ENCODE measurements at places on chromosomes 3 and 15.

GRCh38 chr3:37941608-37942508, 48.7 kb upstream of the VILL start:
- no peak for DNase-seq

DNA sequence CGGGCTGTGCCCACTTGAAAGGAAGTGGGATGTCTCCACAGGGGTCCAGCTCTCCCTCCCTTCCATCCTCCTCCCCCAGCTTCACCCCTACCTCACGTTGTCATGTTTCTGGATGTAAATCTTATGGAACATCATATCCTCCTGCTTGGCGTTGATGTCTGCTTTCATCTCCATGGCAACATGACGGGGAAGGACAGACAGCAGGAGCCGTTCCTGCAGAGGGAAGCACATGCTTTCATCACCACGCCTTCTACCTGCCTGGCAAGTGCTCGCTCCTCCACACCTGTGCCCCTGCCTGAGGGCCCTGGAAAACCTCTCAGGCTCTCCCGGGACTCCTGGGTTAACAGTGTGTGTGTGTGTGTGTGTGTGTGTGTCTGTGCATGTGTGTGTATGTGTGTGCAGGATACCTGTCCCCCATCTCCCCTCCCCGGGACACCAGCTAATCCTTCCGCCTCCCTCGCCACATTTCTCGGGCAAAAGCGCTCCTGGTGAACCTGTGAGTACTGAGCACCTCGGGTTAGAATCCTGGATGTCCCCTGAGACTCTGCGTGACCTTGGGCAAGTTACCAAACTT, 101.1 kb downstream of the ADCY5 start:
- no peak for DNase-seq

DNA sequence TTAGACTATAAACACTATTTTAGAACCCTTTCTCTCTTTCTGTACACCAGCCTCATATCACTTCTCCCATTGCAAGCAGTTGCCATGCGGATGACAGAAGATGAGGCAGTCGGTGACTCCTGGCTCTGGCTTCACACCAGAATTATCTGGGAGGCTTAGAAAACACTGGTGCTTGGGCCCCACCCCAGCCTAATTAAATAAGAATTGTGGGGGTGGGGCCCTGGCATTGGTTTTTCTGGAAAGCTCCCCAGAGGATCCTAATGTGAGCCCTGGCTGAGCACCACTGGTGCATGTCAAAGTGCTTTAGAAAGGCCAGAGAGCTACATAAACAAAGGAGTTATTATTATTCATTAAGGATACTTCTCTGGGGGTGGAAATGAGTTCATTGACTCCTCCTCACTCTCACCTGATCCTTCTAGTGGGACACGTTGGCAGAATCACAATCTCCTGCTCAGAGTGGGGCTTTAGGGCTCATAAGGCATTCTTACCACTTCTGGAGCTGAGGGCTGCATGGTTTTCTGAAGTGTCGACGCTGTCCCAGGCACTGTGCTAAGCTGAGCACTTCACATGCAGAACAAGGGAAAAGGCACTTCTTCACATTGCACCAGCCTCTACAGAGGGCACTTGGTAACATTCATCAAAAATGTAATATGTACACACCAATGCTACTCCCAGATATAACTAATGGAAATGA, 188.5 kb upstream of the TLE3 start:
- DNase-seq: no peak

DNA sequence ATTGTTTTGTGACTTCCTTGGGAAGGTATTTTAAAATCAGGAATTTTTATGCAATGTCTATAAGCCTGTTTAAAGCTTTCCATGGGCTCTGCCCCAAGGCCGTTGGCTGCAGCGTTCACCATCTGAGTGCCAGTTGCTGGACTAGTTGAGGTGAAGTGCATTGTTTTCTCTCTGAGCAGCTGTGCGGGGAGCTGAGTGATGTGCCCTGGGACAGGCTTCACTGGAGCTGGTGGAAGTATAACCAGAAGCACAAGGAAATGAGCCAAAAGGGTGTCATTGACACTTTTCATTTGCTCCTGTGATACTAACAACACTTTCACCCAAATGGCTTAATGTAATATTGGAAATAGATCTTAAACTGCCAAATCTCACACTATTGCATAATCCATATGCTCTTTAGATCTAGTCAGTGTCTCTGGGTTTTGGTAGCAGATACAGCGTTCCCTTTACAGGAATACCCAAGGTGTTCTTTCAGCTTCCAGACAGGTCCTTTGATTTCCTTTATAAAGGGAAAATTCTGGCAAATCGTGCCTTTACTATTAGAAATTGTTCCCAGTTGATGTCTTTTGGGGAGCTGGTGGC, 29.2 kb downstream of the APH1B start:
- DNase-seq: no peak

GRCh38 chr3:15443826-15444524, 16.6 kb downstream of the EAF1 start:
- DNase-seq: no peak

DNA sequence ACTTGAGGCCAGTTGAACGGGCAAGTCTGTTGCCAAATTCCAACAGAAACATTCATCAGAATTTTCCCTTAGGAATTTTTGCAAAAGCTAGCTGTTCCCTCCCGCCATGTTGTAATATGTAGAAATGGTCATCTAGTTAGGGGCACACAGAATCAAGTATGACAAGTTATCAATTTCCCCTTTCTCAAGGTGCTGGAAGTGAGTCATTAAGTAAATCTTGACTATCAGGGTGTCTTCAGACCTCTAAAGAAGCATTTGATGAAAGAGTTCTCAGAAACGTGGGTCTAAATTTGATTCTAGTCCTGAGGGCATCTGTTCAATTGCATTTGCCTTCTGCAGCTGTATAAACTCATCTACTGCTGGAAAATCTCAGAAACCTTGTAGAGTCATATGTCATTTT, 123.4 kb upstream of the FRMD4B start:
- DNase-seq: no peak

GRCh38 chr3:128787256-128788253, 61.6 kb downstream of the RAB7A start:
- DNase-seq: no peak

DNA sequence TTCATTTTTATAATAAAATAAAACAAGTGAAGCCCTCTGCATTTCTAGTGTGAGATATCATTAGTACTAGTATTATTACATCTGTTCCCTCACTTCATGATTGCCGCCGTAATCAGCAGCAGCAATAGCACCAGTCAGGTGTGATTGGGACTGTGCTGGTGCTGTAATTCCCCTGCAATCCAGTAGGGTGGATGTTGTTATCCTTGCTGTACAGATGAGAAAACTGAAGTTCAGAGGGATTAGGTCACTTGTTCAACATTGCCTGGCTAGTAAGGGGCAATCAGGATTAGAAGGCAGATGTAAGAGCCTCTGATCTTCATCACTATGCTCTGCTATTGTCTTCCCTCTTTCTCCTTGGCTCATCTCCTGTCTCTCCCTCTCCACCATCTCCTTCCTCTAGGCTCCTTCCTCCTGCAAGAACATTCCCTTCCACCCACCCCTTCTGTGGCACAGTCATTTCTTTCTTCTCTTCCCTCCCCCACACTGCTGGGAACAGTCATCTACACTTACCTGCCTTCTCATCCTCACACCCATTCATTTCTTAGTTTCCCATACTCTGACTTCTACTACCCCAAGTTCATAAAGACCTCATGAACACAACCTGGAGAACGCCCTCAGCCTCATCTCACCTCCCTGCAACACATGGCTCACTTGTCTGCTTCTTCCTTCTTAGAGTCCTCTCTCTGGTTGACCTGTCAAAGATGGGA, 29.7 kb downstream of the CRYGS start:
- DNase-seq: no peak

DNA sequence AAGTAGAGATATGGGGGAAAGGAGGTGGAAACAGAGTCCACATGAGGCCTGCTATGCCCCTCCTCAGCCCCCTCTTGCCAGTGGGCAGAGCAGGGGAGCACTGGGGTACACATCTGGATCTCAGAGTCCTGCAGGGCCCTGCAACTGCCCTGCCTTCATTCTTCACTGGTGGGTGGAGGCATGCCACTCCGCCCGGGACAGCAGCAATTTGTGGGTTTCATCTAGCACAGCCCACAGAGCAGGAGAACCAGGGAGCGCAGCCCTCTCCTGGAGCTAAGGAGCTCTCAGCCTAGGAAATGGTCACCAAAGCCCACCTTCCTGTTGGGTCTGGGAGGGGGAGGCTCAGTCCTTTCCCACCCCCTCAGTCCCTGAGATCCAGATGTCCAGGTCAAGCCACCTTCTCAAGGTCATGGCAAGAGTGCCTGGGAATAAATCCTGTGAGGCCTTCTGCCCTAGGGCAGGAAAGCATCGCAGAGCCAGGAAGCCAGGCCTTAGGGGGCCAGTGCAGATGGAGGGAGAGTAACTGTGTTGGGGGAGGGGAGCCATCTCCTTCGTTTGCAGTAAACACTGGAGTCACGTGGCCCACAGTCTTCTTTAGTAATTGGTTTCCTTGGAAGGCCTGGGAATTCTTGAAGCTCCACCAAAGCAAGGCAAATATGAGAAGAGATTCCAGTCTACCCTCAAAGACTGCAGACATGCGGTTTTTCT, 31.0 kb downstream of the ANP32A start:
- DNase-seq: no peak

DNA sequence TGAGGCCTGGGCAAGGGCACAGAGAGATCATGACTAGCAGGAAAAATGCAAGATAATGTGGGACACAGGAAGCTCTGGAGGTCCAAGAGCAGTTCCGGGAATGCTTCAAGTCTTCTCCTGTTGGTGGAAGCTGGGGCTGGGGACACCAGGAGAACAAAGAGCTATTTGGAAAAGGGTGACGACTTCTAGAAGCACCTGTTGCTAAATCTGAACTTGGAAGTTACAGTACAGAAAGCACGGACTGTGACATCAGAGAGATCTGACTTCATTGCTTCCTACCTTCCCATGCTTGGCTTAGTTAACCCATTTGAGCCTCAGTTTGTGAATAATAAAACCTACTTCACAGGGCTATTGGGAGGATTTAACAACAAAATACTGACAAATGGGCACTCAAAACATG, 52.7 kb upstream of the NEO1 start:
- no peak for DNase-seq

DNA sequence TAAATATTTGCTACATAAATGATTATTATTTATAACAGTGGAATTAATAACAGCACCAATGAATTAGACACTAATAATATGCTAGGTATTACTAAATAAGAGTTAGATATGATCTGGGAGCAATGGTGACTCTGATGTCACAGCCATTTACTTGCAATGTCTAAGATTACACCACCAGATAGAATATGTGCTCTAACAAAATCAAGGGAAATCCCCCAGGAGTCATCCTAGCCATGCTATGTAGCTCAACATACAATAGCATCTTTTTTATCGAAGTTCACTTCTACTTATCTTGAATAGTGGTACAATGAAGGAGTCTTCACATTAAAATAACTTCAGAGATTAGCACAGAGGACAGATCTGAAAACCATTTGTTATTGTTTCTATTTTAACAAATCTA, 154.0 kb downstream of the FMN1 start:
- no peak for DNase-seq

DNA sequence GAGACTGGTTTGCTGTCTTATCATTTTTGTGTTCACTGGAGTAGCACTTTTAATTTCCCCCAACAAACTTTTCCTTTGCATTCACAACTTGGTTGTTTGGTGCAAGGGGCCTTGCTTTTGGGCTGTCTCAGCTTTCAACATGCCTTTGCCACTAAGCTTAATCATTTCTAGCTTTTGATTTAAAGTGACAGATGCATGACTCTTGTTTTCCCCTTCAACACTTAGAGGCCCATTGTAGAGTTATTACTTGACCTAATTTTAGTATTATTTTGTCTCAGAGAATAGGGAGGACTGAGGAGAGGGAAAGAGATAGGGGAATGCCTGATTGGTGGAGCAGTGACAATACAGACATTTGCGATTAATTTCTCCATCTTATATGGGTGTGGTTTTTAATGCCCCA, 340.1 kb upstream of the MANF start:
- no peak for DNase-seq

GRCh38 chr3:52857133-52857532, 22.3 kb upstream of the MUSTN1 start:
- no peak for DNase-seq

- DNase-seq: no peak
These were observed 901.6 kb downstream of the TUSC7 start for GRCh38 chr3:117611211-117611610.

- no peak for DNase-seq
These were observed 234.2 kb downstream of the GRM7 start for GRCh38 chr3:7095116-7095515.

- DNase-seq: no peak
These were observed 120.9 kb downstream of the NFKBIZ start for GRCh38 chr3:101970212-101970611.

- peak; percentile 51 for DNase-seq
These were observed 793 bp downstream of the PCOLCE2 start for GRCh38 chr3:142888099-142888480.

DNA sequence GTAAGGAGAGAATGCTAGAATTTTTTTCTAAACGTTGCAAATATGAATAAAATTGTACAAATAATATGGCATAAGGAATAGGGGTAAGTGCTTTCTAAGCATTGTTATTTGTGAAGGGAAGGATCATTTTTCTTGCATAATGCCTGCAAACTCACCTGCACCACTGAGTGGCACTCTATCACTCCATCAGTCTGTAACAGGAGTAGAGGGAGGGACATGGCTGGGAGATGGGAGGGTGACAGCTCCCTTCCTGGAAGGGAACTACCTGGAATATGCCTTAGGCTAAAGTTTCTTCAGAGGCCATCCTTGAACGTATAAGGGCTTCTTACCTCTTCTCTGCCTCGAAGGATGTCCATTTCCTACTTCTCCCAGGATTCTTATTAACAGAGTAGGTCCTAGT, 3.0 kb downstream of the NAALADL2 start:
- no peak for DNase-seq

DNA sequence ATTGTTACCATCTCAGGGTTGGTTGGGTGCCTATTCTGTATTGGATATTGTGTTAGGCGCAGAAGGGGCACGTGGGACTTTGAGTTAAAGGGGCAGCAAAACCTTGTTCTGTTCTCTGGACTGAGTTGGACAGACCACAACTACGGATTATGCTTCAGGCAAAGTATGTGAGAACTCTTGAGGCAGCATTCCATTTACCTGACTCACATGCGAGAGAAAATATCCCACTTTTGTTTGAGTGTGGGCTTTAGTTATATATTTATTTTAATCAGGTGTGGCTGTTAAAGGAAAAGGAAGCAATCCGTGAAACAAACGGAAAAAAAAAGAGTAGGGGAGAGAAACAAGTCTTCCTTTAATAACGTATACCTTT, 627 bp upstream of the PLS1 start:
- DNase-seq: no peak

- no peak for DNase-seq
These were observed 37.0 kb upstream of the PIK3R4 start for GRCh38 chr3:130783629-130784028.

- DNase-seq: no peak
These were observed 610.8 kb downstream of the MECOM start for GRCh38 chr3:169052465-169053302.

- no peak for DNase-seq
These were observed 57.9 kb downstream of the TPRA1 start for GRCh38 chr3:127532561-127533203.

DNA sequence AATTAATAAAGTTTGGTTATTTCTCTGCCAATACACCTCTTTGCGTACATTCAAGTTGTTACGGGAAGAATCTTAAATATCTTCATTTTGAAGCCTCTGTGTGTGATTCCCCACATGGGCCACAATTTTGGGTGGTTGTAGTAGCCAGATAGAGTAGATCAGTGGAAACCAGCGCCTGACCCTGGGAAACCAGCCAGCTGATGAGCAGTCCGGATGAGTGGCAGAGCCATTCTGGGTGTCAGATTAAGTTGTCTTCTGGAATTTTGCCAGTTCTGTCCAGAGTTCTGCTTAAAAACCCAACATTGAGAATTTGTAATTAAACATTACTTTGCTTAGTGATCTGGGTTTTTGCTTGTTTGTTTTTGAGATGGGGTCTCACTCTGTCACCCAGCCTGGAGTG, 49.7 kb downstream of the MRPS25 start:
- DNase-seq: no peak

GRCh38 chr15:68691705-68692104, 112.9 kb downstream of the CORO2B start:
- DNase-seq: no peak
